Activated gamma-delta T cell (primary cell): ENCODE measurements at places on chromosomes 13 and 19.

DNA sequence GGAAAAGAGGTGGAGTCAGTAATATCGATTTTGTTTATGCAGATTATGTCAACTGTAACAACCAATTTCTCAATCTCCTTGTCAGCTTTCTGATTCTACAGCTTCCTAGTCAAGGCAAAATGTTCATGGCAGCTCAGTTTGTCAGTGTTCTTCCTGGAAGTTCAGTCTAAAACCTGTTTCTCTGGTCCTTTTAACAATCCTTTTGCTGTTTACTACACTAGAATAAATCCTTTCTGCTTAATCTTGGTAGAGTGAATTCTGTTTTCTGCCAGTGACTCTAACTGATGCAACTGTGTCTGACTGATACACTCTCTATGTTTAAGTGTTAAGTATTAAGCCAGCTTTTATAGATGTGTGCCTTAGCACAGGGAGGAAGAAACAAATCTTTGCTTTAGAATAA lies 516.9 kb upstream of the KLF12 start:
- DNase-seq: no peak

DNA sequence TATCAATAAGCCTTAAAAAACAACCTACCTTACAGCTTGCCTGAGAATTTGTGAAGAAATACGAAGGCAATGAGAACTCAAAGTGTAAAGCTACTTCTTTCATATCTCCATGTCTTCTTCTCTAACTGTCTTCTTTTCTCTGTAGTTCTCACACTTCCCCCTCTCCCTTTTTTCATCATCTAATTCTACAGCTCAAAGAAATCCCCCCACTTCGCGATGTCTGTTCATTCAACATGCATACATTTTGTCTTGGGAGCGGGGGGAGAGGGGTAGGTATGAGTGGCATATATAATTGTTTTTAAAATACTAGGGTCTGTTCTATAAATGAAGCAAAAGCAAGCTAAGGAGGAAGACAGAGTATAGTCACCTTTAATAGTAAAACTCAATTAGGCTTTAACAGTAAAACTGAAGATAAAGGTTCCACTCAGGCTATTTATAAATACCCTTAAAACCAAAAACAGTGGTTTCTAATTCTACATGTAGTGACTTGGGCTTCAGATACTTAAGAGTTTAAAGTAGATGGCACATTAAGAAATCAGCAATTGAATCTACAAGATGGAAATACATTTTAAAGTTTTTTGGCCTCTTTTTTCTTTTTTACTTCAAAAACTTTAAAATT lies 106.9 kb downstream of the KLF12 start:
- no peak for DNase-seq

DNA sequence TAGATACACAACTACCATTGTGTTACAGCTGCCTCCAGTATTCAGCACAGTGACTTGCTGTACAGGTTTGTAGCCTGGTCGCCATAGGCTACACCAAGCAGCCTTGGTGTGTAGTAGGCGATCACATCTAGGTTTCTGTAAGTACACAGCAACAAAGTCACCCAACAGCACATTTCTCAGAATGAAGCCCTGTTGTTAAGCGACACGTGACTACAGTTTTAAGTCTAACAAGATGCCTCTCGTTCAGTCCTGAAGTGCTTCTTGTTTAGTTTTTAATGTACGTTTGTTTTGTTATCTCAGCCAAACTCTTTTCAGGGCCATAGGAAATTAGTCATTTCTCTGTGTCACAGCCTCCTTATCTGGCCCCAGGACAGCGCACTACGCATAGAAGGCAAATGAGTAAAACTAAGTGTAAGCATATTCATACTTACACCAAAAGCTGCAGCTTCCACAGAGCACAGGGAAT lies 50.0 kb upstream of the GPR183 start:
- no peak for DNase-seq

GRCh38 chr13:71515744-71516038 lies 351.3 kb downstream of the DACH1 start:
- DNase-seq: no peak

GRCh38 chr19:46660008-46660517 lies 919 bp downstream of the DACT3 start:
- no peak for DNase-seq

DNA sequence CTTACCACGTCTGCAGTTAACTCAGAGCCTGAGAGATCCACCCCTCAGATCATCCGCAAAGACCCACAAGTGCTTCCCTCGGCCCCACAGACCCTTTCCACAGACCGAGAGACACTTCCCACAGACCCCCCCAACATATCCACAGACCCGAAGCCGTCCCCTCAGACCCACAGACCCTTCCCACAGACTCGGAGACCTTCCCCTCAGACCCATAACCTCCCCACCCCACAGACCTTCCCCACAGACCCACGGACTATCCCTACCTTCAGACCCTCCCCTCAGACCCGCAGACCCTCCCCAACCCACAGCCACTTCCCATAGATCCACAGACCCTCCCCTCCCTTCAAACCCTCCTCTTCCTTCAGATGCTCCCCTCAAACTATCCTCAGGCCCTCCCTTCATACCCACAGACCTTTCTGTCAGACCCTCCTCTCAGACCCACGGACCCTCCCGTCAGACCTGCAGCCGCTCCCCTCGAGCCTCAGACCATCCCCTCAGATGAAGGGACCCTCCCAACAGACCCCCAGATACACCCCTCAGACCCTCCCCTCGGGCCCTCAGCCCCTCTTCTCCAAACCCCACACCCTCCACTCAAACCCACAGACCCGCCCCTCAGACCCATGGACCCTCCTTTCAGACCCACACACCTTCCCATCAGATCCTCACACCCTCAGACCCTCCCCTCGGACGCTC lies 20.1 kb upstream of the TFDP1 start:
- DNase-seq: no peak

GRCh38 chr19:33734913-33735312 lies 61.8 kb upstream of the KCTD15 start:
- no peak for DNase-seq

DNA sequence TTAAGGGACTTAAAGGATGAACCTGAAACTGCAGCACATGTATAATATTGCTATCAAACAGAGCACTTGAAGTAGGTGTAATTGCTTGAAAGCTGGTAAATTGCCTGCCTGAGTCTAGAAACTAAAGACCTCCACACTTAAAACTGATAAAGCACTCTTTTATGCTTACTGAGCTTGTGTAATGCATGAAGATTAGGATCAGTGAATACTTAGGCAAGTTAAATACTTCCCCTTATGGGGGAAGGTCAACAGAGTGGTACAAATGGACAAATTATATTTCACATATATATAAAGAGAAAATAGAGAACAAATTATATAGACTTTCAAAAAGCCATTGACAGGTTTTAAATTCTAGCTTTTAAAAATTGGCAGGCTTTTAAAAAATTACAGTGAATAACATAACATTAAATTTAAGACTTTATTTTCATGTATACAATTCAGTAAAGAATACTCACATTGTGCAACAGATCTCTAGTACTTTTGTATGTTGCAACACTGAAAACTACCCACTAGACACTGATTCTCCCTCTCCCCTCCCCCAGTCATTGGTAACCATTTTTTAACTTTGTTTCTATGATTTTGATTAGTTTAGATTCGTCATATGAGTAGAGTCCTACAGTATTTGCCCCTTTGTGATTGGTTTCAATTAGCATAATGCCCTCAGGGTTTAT lies 23.9 kb downstream of the PIBF1 start:
- no peak for DNase-seq

- no peak for DNase-seq
Observed at GRCh38 chr13:42168496-42168895, 103.5 kb upstream of the AKAP11 start.

DNA sequence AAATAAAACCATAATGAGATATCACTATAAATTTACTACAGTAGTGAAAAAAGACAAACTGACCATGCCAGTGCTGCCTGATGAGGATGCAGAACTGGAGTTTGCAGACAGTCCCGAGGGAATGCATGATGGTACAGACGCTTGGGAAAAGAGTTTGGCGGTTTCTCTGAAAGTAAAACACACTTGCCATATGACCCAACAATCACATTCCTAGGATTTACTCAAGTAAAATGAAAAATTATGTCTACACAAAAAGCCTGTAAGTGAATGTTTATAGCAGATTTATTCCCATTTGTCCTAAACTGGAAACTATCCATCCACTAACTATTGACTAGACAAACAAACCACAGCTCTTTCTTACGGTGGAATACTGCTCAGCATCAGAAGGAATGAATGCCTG lies 271.0 kb downstream of the DNAJC15 start:
- no peak for DNase-seq

DNA sequence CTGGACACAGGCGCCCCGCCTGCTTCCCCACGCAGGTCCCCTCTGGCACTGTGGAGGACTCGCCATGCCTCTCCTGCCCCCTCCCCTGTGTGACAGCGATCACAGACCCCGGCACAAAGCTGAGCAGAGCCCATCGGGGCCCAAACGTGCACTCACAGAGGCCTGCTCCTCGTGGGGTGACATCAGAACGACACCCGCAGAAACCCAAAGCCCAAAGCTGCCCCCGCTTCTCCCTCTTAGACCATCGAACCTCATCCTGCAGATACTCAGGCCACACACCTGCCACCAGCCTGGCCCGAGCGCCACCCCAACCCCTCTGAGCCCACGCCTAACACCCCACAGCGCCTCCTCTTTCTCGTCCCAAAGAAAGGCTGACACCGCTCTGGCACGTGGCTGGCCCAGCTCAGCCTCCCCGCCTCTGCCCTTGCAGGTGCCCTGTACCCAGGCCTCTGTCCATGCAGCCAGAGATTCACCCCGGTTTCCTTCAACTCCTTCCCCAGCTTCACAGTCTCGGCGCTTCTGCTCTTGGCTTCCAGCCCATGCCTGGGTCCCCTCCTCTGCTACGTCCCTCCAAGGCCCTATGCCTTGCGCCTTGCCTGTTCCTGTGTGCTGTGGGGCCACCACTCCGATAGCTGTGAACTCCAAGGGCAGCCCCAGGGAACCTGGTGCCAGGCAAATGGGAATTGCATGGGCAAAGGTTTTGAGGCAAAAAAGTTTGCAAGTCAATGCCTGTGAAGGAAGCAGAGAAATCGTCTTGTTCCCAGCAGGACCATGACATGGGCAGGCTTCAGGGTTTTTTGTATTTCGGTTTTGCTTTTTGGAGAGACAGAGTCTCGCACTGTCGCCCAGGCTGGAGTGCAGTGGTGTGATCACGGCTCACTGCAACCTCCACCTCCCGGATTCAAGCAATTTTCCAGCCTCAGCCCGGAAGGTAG lies 831 bp upstream of the CBARP start:
- DNase-seq: no peak

DNA sequence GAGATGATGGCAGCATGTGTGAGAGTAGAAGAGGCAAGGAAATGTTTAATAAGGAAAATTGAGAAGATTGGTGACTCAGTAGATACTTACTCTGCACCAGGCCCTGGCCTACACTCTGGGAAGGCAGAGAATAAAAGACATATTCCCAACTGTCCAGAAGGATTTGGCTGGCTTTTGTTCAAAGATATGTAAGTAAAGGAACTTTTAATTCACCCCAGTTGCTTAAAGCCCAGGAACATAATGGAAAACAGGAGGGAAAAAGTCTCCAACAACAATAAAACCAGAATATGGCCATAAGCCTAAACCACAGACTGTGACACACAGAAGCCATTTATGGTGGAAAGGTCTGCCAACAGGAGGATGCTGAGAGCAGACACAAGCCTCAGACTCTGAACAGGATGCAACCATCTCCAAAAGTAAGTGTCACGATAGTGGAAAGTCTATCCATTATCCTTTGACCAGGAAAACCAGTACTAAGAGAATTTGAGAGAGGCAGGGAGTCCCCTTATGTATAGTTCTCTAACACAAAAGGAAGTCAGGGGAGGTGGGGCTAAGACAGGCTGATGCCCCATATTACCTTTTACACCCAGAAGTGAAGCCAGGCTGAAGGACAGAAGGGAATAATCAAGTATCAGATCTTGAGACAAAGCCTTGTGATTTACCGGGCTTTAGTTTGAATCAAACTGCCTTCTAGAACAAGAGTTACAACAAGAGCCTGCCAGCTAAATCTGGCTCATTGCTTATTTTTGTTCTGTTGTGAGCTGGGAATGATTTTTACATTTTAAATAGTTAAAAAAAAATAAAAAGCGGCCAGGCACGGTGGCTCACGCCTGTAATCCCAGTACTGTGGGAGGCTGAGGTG lies 169.5 kb upstream of the STARD13 start:
- no peak for DNase-seq
